ENCODE measurements at places on chromosomes 16 and 17.

GRCh38 chr17:29294580-29294900 lies 592 bp upstream of the NUFIP2 start:
- no peak for DNase-seq

DNA sequence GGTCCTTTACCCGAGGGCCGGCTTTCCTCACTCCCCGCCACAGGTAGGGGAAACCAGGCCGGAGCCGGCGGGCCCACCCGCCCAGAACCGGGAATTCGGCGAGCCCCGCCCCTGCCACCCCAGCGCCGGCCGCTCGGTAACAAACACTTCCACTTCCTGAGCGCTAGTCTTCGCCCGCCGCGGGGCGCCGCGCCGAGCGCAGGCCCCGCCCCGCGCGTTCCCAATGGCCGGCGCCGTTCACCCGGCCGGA lies 224 bp upstream of the NHERF1 start:
- DNase-seq = no peak

DNA sequence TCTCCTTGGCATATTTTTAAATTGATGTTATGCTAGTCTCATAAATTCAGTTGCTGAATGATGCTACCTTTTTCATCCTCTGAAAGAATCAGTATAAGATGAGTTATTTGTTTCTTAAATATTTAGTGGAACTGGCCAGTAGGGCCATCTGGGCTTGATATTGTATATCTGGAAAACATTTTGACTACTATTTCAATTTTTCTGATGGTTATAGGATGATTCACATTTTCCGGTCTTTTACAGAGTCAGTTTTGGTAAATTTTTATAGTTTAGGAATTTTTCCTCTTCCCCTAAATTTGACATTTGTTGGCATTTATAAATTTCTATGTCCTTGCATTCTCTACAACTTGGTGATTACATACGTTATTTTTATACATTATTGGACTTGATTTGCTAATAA lies 296.3 kb upstream of the AXIN2 start:
- DNase-seq = no peak

DNA sequence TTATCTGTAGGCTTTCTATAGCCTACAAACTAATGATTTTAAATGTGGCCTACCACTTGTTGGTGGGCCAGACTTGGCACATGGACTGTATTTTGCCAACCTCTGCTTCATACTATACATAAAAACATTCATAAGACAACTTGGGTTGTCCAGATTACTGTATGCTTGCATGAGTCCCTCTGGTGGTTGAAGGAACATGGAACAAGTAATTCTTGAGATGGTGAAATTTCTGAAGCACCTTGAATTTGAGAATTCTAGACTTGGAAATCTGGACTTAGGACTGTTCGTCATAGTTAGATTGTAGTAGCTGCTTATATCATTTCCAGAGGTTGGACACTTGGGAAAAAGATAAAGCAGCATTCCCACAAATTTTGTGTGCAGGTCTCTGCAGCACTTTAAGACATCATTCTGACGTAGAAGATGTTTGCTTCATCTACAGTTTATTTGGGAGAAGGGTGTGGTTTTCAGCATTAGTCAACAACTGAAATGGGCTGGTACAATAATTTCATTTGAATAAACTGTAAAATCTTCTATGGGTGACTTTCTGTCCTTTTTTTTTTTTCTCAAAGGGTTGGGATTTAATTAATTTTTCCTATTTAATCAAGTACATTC lies 31.2 kb downstream of the NFATC3 start:
- DNase-seq = peak; percentile 30

- DNase-seq = no peak
These were observed 6.9 kb downstream of the DOK4 start for GRCh38 chr16:57479205-57479975.

DNA sequence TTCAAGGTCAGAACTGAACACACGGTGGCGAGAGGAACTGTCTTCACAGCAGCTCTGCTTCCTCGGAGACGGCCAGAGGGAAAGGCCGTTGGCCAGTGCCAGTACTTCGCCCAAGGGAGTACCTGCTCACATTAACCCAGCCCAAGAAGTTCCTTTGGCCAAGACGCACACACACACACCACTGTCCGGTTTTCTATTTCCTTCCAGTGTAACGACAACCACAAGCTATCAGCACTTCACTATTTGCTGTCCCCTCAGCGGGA lies 744 bp upstream of the GGNBP2 start:
- peak; percentile 68 for DNase-seq

- no peak for DNase-seq
These were observed 134.7 kb upstream of the MAF start for GRCh38 chr16:79735271-79735670.

GRCh38 chr16:77359065-77359502 lies 75.8 kb downstream of the ADAMTS18 start:
- no peak for DNase-seq

DNA sequence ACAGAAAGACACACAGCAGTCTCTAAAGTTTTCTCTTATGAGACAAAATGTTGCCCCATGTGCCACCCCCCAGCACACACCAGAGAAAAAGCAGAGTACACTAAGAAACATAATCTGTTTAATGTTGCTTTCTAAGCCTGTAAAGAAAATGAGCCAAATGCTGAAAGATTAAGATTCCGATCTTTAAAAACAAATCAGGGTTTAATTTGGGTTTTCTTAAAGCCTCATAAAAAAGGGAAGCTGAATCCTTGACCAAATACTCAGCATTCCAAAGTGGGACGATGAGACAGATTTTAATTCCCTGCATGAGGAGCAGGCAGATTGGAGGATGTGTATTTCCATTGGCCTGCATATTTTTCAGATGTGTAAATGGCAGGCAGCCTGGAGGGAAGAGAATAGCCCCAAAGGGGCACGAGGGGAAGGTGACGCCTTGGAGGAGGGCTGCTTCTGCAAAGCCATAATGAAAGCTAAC lies 118.4 kb downstream of the COPRS start:
- DNase-seq = no peak

- peak; percentile 41 for DNase-seq
These were observed 10.2 kb downstream of the RNF213 start for GRCh38 chr17:80270836-80271235.

GRCh38 chr17:33602981-33603380 lies 309.9 kb upstream of the ASIC2 start:
- no peak for DNase-seq

DNA sequence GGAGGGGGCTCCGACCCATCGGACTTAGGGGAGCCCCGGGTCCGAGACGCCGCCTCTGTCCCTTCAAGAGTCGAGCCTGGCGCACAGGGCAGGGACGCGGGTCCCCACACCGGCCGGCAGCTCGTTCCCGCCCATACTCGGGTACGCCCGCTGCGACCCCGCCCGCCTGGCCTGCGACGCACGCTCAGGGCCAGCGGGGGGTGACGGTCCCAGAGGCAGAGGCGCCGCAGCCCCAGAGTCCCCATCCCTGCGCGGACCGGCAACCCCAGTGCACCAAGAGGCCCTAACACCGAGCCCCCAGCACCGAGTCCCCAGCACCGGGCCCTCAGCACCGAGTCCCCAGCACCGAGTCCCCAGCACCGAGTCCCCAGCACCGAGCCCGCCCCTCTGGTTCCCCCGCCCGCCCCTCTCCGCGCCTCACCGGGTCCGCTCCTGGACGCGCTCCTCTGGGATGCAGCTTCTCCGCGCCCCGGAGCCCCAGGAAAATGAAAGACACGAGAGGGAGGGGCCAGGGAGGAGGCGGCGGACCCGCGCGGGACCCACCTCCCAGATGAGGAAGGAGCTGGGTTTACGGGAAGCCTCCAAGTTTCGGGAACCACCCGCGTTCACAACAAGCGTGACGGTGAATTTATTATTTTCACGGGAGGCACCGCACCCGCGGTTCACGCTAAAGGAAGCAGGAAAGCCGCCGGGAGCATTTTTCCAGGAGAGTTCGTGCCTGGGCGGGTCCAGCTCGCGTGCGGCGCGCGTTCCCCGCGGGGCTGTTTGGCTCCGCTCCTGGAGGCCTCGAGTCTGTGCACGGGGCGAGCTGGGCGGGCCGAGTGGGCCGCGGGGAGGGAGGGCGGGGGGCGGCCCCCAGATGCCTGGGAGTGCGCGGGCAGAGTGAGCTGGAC lies at the start of gene SECTM1:
Gene SECTM1 (minus strand): TSS at position 488 of the 893 bp plus-strand sequence. CDS start 6,526 bp downstream, outside the sequence.
- no peak for DNase-seq

DNA sequence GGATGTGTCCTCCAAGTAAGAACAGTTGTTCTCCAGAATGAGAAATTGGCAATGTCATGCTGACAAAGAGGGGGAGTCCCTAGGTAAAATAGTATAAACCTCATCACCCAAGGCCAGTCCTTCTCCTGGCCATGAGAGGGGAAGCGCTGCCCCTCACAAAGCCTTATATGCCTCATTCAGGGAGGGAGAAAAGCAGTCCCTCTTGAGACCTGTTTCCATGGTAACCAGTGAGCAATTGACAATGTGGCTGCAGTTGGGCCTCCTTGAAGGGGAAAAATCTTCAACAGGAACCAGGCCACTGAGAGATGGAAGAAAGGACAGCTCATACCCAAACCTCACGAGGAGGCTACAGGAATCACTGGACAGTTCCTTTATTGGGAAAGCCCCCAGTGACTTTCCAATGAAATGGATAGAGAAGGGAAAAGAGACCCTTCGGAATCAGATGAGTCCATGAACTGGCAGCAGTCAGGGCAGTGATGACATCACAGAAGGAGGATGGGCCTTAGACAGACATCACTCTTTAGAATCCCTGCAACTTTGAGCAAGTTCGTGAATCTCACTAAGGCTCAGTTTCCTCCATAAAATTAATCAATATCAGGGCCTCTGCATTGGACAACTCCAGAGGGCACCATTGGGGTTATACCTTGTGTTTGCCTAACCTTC lies 275.7 kb downstream of the TOX3 start:
- no peak for DNase-seq

DNA sequence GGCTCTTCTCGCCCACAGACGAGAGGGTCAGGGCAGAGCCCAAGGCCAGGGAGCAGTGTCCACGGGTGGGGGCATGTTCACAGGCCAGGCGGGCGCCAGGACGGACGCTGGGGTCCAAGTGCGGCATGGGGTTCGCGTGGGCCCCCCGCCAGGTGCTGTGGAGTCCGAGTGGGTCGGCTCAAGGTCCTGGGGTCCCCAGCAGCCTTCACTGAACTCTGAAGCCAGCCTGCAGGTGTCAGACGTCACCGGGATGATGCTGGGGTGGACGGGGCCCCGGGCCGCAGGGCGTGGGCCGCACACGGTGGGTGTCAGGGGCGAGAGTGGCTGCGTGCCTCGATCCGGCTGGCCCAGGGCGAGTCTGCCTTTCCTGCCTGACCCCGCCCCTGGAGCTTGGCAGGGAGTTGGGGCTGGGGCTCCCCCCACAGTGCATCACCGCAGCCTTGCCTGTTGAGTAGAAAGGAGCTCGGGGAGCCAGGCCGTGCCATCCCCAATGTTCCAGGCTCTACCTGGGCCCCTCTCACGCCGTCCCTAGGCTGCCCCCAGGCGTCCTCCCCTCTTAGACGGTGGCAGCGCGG lies 19.0 kb downstream of the CACNA1H start:
- no peak for DNase-seq

- no peak for DNase-seq
These were observed 31.5 kb upstream of the APOH start for GRCh38 chr17:66260688-66261087.

- no peak for DNase-seq
These were observed 233.1 kb upstream of the GSE1 start for GRCh38 chr16:85380002-85380395.

- DNase-seq = no peak
These were observed 116.4 kb downstream of the NPIPB5 start for GRCh38 chr16:22627043-22627442.

GRCh38 chr17:69870091-69870530 lies 204.9 kb upstream of the KCNJ16 start:
- DNase-seq = peak; percentile 69

DNA sequence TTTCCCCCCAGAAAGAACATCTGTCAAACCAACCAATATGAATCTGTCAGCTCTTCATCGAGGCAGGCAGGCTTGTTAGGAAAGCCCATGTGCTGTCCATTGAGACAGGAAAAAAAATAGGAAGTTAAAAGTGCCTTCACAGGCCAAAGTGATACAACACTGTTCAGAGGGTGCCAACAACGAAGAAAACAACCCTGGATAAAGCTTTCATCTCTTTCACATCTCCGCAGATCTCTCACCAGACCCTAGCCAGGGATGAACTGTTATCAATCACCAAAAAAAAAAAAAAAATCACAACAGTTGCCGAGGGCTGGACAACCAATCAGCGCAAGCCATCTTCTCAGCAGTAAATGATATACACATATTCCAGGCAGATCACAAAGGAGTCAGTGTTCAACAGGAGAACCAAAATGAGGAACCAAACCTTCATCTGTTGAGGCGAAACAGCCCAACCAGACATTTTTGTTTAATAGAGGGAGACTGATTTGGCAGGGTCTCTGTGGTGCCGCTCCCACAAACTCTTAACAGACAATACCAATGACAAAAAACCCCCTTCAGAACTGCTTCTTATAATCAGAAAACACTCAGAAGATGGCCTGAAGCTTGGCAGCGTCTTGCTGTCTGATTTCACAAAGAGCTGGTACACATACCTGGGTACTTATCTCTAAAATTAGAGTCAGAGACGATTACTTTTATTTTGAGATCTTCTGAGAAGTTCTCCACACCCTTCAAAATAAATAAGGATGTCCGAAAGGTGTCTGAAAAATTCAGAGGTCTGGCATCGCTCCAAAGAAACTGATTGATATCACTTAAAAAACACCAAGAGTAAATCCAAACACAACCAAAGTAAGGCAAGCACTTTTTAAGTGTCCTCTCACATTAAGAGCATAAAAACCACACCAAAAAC lies 1.8 kb downstream of the MAP3K14 start:
- DNase-seq = peak; percentile 47

GRCh38 chr17:28404007-28404406 lies 2.0 kb downstream of the SLC46A1 start:
- DNase-seq = no peak

All from SW 1271 (cell line).